ENCODE measurements at places on chromosomes 13 and 19.

- DNase-seq, result no peak
Measured at GRCh38 chr19:46350758-46351159, 3.9 kb downstream of the PPP5C start.

DNA sequence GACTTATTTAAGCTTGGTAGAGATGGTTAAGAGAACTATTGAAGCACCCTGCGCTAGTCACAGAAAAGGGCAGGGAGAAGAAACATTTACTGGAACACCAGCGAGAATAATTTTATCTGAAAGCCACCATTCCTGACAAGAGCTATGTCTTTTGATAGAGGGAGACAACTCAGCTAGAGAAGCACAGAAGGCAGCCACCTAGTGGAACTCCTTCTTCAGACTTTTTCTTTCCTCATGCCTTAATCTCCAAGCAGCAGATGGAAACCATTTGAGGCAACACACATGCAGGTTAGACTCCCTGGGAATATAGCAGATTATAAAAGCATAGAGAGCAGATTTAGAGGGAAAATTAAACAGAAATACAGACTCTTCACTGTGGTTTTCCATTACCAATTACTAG, 813.4 kb downstream of the SLITRK6 start:
- DNase-seq, result no peak

DNA sequence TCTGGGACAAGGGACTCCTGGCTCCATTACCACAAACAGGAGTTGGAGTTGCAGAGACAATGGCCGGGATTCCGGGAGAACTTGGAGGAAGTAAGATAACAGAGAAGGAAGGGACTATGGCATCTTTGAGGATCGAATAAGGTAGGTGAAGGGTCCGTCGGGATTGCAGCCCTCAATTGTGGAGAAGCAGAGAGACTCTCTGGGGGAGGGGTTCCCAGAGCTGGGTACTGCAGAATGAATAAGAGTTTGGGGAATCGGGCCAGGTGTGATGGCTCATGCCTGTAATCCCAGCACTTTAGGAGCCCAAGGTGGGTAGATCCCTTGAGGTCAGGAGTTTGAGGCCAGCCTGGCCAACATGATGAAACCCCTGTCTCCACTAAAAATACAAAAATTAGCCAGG, 3.8 kb downstream of the BST2 start:
- no peak for DNase-seq

DNA sequence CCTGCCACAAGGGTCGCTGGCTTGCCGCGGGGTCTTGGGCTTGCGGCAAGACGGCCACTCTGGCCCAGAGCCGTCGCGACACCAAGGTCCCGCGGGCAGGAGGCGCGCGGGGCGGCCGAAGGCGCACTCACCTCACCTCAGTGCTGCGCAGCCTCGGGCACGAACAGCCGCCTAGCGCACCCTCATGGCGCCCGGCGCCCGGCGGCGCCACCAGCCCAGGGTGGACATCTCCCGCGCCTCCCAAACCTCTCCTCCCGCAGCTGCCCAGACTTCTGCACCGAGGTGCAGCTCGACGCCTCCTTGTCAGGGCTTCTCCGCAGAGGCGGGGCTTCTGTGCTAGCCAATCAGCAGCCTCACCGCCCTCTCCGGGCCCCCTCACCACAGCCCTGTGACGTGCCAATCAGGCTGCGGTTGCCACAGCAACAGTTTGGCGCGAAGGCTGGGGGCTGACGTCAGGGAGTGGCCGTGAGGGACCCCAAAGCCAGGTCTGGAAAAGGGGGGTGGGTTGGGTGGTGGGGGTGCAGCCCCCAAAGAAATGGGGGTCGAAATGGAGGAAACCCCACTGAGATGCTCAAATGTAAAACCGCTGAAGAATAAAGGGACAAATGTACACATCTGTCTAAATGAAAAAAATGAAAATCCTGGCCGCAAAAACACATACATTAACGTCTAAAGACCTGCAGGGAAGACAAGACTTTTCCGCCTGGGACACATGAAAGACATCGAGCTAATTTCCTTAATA, at the start of the genes PEG3 and ZIM2:
Gene PEG3, minus strand, starts transcription at position 276 of the 742 bp plus-strand sequence. CDS start 16,071 bp downstream, outside the sequence.
Gene ZIM2, minus strand, starts transcription at position 276 of the 742 bp plus-strand sequence. CDS start 16,449 bp downstream, outside the sequence.
- DNase-seq, result no peak

DNA sequence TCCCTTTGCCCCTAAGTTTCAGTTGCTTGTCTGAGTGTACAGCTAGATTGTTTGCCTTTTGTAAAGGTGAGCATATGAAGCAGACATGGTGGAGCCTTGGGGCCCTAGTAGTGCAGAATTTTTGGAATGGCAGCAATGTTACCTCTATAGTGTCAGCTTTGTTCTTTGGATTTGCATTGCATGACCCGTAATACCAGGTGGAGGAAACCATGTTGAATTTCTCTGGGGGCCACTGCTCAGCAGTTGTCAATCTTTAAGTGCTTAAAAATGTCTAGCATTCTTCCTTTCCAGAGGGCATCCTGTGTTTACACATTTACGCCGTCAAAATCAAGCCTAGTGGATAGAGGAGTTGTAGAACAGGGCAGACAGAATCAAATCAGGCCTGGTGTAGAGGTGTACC, 303.3 kb downstream of the ATP8A2 start:
- DNase-seq, result no peak

GRCh38 chr19:30150626-30151025, 208.6 kb downstream of the URI1 start:
- no peak for DNase-seq

DNA sequence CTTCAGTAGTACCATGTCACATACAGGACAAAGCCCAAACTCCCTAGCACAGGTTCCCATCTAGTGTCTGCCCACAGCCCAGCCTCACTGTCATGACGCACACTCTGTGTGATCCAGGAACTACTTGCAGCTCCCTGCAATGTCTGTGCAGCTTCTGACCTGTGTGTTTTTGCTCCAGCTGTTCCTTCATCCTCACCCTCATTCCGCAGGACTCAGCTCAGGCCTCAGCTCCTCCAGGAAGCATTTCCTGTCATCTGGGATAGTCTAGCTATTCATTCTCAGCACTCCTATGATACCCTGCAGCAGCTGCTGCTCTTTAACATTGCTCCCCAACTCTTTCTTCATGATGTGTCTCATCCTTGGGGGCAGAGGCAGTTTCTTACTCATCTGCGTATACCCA, 56.1 kb downstream of the ENOX1 start:
- DNase-seq, result no peak

- no peak for DNase-seq
Measured at GRCh38 chr19:6674868-6675305, 4.9 kb upstream of the TNFSF14 start.

GRCh38 chr13:102591988-102592781, 4.6 kb upstream of the TPP2 start:
- peak; percentile 76 for DNase-seq

GRCh38 chr19:17654993-17655392, 33.2 kb downstream of the UNC13A start:
- no peak for DNase-seq

DNA sequence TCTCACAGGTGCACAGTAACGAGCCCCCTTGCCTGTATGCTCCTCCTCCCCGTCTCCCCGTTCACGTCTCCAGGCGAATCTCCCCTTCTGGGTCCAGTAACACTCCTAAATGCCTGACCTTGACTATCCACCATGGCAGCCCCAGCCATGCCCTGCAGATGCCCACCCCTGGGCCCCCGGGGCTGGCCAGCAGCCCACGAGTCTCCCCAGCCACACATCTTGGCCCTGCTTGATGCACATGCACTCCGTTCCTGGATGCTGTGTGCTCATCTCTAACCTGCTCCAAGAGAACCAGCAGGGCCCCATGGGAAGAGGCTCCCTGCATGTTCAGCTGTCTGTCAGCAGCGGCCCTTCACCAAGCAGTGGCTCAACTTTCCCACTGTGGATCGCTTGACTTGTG, 32.0 kb downstream of the HPN start:
- no peak for DNase-seq
